ENCODE measurements at places on chromosomes 7 and 10. TPM values are rescaled to one million over a fixed set of nuclear protein-coding genes. Genes with fewer than 3 reads are reported as not detected.

The TUBAL3 gene
- total RNA-seq: not detected

The CALHM3 gene
- total RNA-seq: not detected

The MSS51 gene
- total RNA-seq: 2.0 TPM

The FAM25G gene
- not detected for total RNA-seq

The GSTO2 gene
- 5.9 TPM for total RNA-seq

The ZNF438 gene
- 4.3 TPM for total RNA-seq

The TSPAN15 gene
- total RNA-seq: 195 TPM

The TRPV6 gene
- total RNA-seq: not detected

The SUN3 gene
- total RNA-seq: not detected

DNA sequence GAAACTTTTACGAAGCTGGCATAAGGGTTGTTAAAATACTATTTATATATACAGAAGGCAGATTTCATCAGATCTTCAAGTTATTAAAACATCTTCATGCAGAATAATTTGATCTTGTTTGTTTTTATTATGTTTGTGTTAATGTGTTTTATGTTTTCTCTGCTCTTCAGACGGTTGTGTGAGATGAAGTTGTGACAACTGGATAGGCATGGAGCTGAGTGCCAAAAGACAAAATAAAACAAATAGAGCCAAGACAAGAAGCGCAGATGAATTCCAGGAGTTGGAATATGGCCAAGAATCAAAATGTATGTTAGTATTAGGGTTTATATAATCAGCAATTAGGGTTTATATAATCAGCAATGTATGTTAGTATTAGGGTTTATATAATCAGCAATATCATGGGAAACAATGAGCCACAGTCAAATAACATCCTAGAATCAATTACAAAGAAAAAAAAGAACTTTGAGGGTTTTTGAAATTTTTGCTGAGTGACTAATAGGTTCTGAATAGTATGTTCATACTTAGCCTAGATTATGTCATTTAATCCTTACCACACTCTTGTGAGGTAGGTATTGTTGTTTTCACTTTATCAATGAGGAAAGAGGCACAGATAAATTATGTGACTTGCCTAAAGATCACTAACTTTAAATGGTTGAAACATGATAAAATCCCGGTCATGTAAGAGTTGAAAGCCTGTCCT, 488.0 kb upstream of the STEAP1 start:
- no peak for DNase-seq

DNA sequence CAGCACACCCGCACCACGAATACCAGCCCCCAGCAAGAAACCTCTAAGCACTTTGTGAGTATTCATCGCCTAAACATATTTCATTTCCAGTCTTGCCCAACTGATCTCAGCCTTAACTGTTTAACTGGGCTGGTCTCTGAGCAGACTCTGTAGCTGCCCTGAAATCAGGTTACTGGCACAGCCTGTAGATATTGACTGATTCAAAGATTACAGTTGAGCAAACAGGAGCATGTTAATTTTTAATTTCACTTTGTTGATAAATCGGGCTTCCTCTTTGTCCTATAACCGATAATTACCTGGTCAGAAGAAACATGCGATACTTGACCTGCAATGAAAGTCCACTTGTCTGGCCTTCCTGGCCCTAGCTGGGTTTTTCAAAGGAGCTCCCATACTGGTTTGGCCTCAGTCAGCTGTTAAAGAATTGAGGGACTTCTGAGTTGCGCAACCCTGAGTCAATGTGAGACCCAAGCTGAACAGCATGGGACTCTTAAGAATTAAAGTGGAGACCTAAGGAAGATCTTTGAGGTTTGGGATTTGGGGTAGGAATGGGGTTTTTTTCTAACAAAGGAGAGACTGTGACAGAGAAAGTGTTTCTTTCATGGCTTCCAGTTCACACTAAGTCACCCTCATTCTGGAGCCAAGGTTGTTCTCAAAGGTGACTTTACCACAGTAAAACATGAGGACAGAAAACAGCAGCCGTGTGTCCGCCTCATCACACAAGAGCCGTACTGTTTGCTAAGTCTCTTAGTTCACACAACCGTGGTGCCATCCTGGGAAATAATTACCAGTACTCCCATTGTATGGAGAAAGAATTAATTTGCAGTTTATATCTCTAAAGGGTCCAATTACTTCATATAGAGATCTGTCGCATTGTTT, 75.9 kb downstream of the PPP1R3C start:
- no peak for DNase-seq

GRCh38 chr10:70494966-70495365, 16.4 kb downstream of the PALD1 start:
- no peak for DNase-seq

DNA sequence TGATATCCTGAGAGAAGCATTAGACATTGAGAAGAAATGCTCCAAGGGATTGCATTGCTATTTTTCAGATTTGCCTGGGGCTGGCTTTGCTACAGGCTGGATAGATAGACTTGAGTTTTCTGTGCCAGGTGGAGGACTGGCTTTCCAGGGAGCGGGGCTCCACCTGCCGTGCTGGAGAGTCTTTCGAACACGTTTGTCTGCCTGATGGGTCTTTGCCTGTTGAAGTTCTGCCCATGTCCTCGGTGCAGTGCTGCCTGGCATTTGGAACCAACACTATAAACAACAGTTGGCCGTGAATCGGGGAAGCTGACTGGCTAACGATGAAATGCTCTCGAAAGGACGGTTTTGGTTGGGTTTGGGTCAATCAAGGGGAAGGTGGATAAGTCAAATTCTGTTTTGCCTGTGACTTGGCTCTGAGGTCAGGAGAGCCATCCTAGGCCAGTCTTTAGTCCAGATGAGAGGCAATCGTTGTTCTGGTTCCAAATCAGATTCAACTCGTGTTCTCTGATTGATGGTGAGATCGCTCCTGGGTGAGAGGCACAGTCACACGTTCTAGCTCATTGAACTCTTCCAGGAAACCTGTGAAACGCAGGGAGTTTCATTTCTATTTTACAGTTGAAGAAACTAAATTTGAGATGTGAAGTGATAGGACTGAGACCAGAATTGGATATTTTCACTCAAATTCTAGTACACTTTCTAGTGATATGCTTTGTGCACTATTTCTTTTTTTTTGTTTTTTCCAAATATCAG, 599.0 kb downstream of the TYW1 start:
- DNase-seq: no peak

GRCh38 chr7:150520145-150520544, 5.5 kb downstream of the GIMAP7 start:
- DNase-seq: no peak

GRCh38 chr10:84366041-84366440, 37.7 kb downstream of the CCSER2 start:
- no peak for DNase-seq

DNA sequence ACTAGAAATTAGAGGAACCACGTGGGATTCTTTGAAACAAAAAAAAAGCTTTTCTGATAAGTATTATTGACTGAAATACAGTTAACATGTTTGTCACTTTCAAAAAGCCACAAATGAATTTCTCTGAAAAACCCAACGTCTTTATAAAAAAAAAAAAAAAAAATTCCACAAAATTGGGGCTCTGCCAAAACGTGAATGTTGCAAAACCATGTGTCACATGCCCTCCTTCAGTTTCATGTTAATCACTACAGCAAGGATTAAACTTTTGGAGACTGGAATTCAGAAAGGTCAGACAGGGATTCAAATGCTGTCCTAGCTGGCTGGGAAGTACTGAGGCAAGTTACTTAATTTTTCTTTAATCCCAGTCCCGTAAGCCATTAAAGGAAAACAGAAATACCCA, 278.0 kb upstream of the KLF14 start:
- no peak for DNase-seq

- no peak for DNase-seq
Observed at GRCh38 chr7:155449008-155449868, 8.7 kb upstream of the EN2 start.

DNA sequence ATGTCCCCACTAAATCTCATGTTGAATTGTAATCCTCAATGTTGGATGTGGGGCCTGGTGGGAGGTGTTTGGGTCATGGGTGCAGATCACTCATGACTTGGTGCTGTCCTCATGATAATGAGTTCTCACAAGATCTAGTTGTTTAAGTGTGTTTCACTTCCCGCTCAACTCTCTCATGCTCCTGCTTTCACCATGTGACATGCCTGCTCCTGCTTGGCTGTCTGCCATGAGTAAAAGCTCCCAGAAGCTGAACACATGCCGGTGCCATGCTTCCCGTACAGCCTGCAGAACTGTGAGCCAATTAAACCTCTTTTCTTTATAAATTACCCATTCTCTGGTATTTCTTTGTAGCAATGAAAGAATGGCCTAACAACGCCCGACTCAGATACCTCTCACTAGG, 6.2 kb upstream of the PSTK start:
- DNase-seq: no peak

- no peak for DNase-seq
Observed at GRCh38 chr10:10293041-10293440, 724.6 kb upstream of the CELF2 start.

DNA sequence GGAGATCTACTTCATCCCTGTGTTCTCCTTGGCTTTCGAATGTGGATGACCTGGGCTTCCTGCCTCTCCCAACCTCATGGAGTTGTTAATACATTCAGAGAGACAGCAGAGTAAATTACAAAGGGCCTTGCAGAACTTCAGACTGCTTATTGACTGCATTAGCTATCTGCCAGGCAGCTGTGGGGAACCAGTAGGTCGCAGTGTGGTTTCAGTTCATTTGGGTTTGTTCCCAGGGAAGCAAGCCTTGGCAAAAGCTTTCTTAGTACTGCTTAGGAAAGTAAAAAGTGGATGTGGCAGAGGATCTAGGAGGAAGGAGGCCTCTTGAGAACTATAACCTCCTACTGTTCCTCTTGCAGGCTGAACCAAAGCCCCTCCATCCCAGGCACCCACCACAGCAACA, 9.2 kb downstream of the NPFFR1 start:
- no peak for DNase-seq

- DNase-seq: no peak
Observed at GRCh38 chr7:107166736-107167426, 1.9 kb upstream of the HBP1 start.

DNA sequence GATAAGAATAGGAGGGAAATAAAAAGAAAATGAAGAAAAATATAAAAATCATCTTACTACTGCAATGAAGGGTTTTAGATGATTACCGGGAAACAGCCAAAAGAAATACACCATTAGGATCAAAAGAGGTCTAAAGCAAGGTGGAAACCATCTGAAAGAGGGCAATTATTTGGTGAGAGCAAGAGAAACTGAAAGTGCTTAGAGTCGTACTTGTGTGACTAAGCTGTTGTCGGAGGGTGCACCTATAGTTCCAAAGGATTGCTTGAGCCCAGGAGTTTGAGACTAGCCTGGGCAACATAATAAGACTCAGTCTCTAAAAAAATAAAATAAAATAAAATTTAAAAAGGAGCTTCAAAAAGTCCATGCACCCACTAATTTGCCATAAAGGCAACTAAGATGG, 169.5 kb downstream of the DKK1 start:
- DNase-seq: no peak

DNA sequence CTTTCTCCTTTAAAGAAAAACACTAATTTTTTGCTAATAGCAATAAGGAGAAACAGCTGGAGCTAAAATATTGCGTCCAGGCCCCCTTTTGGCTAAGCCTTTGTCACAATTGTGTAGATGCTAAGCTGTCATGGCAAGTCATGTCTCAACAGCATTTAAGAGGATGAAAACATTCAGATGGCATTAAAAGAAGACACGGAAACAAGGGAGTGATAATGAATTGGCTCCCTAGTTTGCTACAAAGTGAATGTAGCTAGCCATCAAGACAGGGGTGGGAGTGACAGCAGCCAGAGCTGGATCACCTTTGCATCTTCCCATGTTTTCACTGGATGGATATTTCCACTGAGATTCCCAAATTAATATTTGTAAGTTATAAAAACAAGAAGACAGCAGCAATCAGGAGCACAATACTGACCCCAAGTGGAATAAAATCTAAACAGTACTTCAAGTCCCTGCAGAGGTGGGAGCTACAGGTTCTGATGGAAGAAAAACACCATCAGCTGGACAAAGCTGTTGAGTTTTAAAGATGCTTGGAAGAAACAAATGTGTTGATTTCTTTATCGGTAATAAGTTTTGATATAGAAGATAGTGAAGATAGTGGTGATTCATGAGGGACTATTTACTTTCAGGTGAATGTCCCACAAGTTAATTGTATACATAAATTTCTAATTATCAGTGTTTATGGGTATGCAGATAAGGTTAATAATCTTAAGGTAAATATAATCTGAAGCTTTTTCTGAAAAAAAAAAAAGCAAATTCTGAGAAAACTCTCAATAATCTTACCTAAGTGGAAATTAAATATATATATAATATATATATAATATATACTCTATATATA, 129.4 kb downstream of the SLC16A9 start:
- DNase-seq: no peak

GRCh38 chr7:44403176-44403759, 77.9 kb upstream of the CAMK2B start:
- no peak for DNase-seq

DNA sequence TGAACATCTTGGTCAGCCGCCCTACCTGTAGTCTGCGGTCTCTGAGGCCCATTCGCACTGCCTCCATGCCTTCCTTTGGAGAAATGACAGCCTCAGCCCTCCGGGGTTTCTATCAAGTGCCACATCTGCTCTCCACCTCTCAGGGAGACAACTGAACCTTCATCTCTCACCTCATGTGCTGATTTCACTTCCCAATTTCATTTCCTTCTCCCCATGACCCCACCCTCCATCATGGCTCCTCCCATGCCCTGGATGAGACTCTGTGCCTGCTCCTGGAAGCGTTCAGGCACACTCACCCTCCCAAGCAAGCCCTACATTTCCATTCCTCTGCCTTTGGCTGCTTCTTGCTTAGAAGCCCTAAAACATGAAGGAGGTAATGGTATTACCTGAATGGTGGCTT, 7.8 kb upstream of the SCD start:
- DNase-seq: no peak

DNA sequence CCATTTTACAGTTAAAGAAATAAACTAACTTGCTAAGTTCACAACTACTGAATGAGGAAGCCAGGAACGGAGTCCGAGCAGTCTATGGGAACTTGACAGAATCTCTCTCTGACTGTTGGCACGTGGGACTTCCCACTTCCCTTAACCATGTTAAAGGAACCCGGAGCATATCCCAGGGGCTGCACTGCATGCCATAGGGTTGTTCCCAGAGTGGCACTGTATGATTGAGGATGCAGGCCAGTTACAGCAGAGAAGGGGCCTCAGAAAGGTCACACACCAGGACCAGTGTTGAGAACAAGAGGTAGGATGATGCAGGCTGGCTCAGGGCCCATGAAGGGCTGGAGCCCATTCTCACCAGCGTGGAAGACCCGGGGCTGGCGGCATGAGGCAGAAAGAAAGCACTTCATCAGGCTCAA, 201.8 kb downstream of the NSUN6 start:
- no peak for DNase-seq

GRCh38 chr10:16497911-16498310, 23.8 kb downstream of the C1QL3 start:
- DNase-seq: no peak

GRCh38 chr7:665736-666453, 60.6 kb upstream of the DNAAF5 start:
- DNase-seq: no peak

DNA sequence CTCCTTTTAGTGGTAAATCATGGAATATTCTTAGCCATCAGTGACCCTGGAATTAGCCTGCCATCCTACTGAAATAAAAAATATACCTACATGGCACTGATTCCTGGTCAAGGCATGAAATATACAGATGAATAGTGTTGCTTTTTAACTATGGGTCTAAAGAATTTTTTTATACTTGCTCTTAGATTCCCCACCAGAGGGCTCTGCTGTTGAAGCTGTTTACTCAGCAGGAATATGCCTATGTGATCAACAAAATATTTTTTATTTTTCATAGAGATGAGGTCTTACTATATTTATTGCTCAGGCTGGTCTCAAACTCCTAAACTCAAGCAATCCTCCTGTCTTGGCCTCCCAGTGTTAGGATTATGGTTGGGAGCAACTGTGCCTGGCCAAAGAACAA, 13.5 kb downstream of the ZC3HC1 start:
- DNase-seq: no peak

- no peak for DNase-seq
Observed at GRCh38 chr7:1552200-1552599, 3.8 kb downstream of the TMEM184A start.

Data from endothelial cell (in vitro differentiated cells).